ENCODE measurements at places on chromosomes 12 and 14.
A peak's percentile ranks its signal among the peaks of the same experiment; 100 is the strongest.

DNA sequence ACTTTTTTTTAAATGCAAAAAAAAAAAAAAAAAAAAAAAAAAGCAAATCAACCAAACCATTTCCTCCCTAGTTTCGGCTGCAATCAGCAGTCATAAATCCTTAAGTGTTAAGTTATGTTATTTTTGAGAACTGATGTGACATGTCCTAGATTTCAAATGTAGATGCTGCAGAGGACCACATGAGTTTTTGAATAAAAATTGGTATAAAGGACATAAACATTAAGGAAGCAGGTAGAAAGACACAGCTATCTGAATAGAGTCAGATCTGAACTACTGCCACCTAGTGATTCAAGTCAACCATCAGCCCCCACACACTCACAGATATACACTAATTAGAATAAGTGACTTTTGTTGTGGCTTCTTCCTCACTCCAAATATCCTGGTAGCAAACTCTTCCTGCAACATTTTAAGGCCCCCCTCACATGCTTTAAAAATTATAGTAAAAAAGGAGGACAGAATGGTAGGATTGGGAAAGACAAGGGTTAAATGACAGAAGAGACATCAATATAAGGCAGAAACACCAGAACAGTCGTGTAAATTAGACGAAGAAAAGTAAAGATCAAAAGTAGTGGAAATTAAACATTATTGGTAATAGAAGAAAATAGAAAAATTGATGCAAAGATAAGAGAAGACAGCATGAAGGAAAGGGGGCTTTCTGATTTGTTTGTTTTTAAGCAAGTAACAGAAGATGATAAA is 394.5 kb upstream of the ATP2B1 start:
- DNase-seq: no peak

GRCh38 chr12:24232531-24232930 is 283.1 kb upstream of the SOX5 start:
- DNase-seq: no peak

DNA sequence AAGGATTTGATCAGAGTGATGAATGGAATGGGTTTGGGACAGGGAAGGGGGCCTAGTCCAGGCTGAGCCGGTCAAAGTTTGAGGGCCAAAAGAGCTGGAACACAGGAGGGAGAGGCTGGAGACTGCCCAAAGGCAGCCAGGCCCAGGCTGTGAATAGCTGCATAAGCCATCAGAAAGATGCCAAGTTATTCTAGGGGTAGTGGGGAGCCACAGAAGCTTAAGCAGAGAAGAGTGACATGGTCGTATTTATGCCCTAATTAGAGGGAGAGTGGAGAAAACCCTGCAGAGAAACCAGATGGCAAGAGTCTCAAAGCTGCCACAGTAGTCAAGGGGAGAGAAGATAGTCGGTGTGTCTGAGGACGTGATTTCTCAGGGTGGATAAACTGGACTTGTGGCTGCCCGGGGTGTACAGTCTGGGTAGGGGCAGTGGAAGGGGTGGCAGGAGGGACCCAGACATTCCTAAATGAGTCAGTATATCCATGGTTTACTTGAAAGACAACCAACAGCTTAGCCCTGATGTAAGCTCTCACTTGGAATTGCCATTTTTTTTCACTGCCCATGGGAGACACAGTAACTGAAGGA is 99.2 kb downstream of the PRICKLE1 start:
- DNase-seq: no peak

DNA sequence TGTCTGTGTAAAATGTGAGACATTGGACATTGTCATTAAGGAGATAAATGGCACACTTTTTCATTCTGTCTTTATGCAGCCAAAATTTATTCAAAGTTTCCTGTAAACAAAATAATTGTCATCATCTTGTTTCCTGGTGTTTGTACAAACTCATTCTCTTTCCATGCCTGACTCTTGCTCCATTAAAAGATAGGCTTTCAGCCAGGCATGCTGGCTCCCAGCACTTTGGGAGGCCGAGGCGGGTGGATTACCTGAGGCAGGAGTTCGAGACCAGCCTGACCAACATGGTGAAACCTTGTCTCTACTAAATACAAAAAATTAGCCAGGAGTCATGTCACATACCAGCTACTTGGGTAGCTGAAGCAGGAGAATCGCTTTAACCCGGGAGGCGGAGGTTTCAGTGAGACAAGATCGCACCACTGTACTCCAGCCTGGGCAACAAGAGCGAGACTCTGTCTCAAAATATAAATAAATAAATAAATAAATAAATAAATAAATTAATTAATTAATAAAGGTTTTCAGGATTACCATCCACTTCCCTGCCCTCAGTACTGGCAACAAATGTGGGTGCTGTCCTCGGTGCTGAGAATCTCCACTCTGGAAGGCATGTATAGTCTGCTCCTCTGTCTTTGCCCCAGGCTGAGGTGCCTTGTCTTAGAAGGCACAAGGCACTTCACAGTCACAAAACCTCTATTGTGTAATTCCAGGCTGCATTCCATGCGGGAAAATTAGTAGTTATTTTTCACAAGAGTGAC is 83.2 kb downstream of the PAH start:
- no peak for DNase-seq

GRCh38 chr12:45017916-45018315 is 33.0 kb downstream of the DBX2 start:
- no peak for DNase-seq

DNA sequence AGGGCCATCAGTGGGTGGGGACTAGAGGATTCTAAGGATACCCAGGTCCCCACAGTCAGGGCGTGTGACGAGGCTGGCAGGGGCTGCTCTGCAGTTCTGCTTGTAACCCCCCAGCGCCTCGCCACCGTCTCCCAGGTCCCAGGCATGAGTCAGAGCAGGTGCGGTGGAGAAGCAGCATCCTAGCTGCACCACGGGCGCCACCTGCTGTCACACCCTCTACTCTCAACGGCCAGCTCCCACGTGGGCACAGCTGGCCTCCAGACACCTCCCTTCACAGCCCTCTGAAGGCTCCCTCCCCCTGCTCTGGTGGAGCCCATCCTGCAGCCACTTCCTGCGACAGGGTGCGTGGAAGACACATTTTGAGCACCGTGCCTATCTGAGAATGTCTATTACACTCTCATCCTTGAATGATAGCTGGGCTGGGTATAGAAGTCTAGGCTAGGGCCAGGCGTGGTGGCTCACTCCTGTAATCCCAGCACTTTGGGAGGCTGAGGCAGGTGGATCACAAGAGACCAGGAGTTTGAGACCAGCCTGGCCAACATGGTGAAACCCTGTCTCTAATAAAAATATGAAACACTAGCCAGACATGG is 6.9 kb upstream of the NUDT14 start:
- no peak for DNase-seq

- no peak for DNase-seq
Measured at GRCh38 chr14:55502746-55503284, 62.4 kb upstream of the TBPL2 start.

GRCh38 chr12:107929436-107929835 is 154.9 kb downstream of the ASCL4 start:
- DNase-seq: no peak

DNA sequence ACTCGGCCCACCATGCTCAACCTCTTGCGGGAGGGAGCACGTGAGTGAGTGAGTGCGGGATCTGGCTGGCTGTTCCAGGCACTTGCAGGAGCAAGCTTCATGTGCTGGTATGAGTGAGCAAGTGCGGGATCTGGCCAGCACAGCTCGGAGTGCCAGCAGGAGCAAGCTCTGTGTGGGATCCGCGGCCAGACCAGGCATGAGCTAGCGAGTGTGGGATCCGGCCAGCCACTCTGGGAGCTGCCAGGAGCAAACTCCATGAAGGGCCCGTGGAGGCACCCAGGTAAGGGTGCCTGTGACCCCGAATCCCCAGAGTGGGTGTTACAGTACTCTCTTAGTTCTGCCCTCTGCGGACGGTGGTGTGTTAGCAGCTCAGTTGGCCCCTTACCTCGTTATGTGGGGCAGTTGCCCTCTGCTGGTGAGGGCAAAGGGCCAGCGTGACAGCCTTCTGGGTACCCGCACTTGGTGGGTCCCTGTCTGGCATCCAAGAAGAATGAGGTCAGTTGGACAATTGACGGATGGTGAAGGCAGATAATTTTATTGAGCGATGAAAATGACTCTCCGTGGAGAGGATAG is 38.3 kb downstream of the RAD51B start:
- DNase-seq: no peak

GRCh38 chr14:67056684-67057083 is 132.6 kb upstream of the GARIN2 start:
- no peak for DNase-seq

- no peak for DNase-seq
Measured at GRCh38 chr14:101176535-101177205, 273.1 kb upstream of the RTL1 start.

- DNase-seq: no peak
Measured at GRCh38 chr12:24921251-24922038, 27.5 kb downstream of the BCAT1 start.

- no peak for DNase-seq
Measured at GRCh38 chr12:48973531-48973930, 2.0 kb upstream of the WNT10B start.

DNA sequence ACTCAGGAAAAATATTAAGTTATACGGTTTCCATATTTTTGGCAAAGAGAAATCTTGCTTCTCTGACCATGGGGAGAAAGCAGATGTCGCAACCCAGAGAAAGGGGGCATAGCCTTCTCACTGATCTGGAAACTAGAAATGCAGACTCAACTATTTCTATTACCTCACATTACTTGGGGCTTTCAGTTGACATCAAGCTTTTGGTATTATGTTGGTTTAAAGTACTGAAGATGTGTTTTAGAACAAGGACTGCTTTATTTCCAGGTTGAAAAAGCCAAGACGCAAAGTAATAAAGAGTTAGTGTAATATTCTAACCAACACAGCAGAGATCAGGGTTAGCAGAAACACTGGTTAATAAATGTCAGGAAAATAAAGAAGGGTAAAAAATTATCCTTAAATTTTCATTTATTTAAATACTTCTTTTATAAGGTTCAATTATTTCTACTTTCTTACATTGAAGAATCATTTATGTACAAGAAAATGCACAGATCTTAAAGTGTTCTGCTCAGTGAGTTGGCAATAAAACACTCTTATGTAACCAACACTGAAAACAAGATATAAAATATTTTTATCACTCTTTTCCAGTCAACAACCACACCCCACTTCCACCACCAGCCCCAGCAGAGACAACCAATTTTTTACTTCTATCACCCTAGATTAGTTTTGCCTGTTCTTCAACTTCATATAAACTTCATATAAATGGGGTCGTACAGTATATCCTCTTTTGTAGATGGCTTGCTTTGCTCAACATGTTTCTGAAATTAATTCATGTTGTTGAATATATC is 26.0 kb downstream of the DCP1B start:
- DNase-seq: no peak

GRCh38 chr12:48993787-48994186 is 5.4 kb downstream of the DDN start:
- no peak for DNase-seq

DNA sequence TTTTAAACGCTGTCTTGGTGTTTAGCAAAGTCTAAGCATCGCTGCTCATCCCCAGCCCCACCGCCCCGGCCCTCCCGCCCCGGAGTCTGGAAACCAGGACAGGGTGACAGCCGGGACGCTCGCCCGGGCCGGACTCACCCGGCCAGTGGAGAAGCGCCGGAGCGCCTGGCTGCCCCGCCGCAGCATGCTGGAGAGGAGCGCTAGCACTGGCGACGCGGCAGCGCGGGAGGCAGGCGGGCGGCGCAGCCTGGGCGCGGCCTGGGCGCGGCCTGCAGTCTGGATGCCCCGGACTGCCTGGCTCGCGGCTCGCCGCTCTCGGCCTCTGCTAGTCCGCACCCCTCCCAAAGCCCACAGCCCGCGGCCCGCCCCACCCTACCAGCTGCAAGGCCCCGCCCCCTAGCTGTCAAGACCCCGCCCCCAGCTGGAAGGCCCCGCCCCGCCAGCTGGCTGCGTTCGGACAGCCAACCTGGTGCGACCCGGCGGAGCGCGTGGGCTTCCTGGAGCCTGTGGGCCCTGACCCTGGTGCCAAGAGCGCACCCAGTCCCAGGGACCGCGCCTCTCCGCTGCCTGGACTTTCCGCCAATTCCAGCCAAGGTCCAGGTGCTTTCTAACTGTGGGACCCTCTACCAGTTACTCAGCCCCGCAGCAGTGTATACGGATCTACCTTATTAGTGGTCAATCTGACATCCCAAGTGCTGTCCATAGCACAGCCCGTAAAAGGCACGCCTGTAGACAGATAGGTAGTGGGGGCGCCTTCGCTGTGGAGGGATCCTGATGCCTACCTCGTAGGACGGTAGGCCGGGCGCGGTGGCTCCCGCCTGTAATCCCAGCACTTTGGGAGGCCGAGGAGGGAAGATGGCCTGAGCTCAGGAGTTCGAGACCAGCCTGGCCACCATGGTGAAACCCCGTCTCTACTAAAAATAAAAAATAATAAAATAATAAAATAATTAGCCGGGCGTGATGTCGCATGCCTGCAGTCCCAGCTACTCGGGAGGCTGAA is at the start of gene ALDH1L2:
ALDH1L2 (minus strand) TSS at position 208 of the 1,000 bp plus-strand sequence; CDS start at position 186, 22 bp downstream.
- peak; percentile 35 for DNase-seq

GRCh38 chr14:67170660-67171059 is 18.6 kb upstream of the GARIN2 start:
- DNase-seq: no peak

DNA sequence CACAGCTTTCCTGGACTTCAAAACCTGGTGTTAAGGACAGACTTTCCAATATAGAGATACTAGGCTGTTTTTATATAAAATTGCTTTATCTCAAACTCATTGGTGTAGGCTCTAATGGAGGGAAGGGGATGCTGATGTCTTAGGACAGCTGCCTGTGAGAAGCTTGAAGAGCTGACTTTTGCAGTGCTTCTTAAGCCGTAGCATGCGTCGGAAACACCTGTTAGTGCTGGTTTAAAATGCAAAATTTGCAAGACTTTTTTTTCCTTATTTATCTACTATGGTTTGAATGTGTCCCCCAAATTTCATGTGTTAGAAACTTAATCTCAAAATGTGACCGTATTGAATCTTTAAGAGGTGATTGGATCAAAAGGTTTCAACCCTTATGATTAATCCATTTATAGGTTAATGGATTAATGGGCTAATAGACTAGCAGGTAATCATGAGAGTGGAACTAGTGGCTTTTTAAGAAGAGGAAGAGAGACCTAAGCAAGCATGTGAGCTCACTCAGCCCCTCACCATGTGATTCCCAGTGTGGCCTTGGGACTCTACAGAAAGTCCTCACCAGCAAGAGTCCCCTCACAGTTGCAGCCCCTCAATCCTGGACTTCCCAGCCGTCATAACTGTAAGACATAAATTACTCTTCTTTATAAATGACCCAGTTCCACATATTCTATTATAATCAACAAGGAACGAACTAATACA is 60.9 kb upstream of the FUT8 start:
- no peak for DNase-seq

DNA sequence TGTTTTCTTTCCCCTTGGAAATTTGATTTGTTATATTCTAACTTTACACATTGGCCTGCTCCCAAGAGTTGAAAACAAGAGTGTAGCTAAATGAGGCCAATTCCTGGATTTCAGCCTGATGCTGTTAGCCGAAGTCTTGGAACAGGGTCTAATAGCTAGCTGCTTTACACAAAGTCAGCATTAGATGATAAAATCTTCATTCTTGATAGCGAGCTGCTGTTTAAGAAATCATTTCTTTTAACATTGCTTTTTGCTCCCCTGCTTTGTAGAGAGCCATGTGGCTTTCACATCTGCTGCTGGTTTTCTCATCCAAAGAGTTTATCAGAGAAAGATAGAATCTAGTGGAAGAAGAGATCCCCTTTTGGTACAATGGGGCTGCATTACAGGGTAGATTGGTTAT is 22.3 kb downstream of the FBXW8 start:
- DNase-seq: no peak

Data from DMS79 treated with DMSO at 0.1 percent for 48 hours (cell line).